Activated CD8-positive, alpha-beta memory T cell treated with anti-CD3 and anti-CD28 coated beads for 24 hours (primary cell): ENCODE measurements at places on chromosomes 6 and 20.
A peak's percentile ranks its signal among the peaks of the same experiment; 100 is the strongest.

- peak; percentile 88 for DNase-seq
Measured at GRCh38 chr6:26020329-26021000, 57.9 kb downstream of the TRIM38 start.

DNA sequence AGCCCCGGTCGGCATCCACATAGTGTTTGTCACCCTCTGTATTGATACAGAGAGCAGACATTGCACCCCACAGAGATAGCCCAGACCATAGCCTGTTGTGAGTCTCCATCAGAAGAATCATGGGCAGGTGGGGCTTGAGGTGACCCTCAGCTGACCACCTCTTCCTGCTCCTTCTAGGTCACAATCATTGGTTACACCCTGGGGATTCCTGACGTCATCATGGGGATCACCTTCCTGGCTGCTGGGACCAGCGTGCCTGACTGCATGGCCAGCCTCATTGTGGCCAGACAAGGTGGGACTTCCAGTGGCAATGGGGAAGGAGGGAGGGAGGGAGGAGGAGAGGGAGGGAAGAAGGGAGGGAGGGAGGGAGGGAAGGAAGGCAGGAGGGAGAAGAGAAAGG is 61.4 kb upstream of the RIN2 start:
- no peak for DNase-seq

DNA sequence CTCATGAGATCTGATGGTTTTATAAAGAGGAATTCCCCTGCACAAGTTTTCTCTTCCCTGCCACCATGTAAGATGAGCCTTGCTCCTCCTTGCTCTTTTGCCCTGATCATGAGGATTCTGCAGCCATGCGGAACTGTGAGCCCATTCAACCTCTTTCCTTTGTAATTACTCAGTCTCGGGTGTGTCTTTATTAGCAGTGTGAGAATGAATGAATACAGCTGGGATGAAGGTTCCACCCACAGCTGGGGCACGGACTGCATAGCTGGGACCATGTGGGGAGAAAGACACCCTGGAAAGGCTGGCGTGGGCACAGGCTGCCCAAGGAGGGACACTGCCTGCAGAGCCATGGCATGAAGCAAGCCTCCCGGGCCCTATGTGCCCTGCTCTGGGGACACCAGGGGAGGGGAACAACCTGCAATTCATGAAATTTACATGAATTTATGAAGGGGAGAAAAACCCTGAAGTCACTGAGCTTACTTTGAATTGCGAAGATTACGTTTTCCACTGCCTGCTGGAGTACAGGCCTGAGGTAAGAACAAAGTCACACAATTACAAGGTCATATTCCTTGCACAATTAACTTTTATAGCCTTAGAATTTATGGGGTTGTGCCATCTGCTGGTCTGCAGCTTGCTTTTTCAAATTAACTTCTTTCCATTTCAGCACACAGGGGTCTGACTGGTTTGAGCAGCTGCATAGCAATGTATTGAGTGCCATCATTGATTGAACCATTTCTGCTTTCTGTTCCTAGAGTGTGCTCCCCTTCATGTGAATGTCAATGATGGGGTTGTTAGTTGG is 46.2 kb downstream of the SLC22A1 start:
- no peak for DNase-seq

GRCh38 chr20:33490023-33490933 is at the start of gene CBFA2T2:
CBFA2T2 (plus strand) TSS chr20:33490096; CDS start chr20:33490268, 172 bp downstream.
- DNase-seq: no peak

- DNase-seq: no peak
Measured at GRCh38 chr6:151445482-151445881, 6.4 kb downstream of the RMND1 start.

- DNase-seq: no peak
Measured at GRCh38 chr6:110534731-110535492, 58.5 kb upstream of the SLC22A16 start.

DNA sequence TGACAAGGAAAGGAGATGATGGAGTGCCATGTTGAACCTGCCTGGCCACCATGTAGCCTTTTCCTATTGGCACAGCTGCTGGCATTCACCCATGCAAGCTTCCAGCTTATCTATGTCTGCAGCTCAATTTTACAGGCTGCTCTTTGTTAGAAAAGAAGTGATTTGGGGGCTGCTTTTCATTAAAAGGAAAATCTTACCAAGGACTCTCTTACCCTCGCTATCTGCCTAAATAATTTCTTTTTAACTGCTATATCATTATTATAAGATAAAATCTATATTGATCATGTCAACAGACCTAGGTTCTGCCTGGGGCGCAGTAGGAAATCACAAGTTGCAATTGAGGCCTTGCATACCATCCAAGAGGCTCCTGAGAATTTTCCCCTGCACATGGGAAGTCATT is 167.2 kb downstream of the SYNDIG1 start:
- DNase-seq: no peak

DNA sequence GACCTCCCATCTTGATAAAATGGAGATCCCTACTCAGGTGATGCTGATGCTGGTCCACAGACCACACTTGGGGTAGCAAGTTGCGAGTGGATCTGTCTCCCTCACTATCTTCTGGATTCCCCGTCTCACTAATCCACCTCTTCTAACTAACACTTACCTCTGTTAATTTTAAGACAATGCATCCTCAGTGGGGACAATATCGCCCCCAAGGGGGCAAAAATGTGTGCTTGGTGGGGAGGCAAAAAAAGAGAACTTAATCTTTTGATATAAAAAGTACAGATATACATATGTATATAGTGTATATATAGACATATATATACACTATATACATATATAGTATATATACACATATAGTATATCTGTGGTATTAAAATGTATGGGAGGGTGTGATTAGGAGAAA is 4.3 kb downstream of the LRFN2 start:
- no peak for DNase-seq

- no peak for DNase-seq
Measured at GRCh38 chr6:168089186-168090063, 10.4 kb upstream of the FRMD1 start.

- peak; percentile 57 for DNase-seq
Measured at GRCh38 chr20:25860531-25861150, 164.0 kb upstream of the ZNF337 start.

- DNase-seq: no peak
Measured at GRCh38 chr6:40350747-40351217, 236.4 kb downstream of the LRFN2 start.

- DNase-seq: no peak
Measured at GRCh38 chr6:45533386-45533785, 155.7 kb upstream of the SUPT3H start.

DNA sequence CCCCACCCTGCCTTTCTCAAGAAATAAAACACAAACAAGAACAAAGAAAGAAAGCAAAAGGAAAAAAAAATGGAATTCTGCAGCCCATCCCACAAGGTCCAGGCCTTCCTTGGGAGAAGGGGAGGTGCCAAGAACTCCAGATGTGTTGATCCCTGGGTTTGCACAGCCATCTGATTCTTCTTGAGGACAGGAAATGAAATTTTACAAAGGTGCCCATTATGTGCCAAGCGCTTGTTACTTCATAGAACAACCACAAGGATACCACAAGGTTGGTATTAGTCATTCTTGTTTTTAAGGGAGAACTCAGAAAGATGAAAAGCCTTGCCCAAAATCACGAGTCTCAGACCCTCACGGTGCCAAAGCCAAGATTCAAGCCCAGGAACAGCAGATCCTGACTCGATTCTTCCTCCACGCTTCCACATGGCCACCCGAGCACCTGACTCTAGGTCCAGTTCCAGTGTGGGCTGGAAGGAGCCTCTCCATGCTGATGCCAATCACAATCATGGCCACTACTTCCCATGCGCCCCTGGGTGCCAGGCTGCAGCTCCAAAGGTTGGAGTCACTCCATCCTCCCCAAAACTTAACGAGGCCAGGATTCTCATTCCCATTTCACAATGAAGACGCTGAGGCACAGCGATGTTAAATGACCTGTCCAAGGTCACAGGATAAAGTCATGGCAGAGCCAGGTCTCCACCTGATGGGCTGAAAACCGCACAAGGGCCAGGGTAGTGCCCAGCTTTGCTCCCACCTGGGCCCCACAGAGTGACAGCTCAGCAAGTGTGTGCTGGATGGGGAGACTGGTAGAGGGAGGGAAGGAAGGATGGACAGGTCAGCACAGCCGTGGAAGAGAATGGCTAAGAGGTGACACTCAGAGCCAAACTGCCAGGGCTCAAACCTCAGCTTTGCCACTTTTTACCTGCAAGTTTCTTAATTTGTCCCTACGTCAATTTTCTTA is 66.7 kb upstream of the TOP1 start:
- DNase-seq: peak; percentile 54

GRCh38 chr6:41651962-41652657 is 13.8 kb downstream of the MDFI start:
- DNase-seq: no peak

GRCh38 chr6:98977671-98978292 is 30.0 kb upstream of the FBXL4 start:
- no peak for DNase-seq

DNA sequence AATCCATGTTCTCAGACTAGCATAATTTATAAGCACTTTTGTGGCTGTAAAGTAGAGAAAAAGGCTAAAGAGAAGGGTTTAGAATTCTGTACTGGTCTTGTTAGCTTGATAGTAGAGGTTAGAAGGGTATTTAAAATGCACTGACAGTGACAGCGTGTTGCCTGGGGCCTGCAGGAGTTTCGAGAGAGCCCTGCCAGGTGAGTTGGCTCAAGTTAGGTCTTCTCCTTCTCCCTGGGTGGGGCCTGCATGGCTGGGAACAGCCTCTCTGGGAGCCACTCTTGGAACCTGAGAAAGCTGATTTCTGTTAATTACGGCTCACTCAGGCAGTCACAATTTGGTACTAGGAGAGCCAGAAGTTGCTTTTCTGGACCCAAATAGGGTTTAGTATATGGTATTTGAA is 103.7 kb downstream of the ARID1B start:
- DNase-seq: no peak

- no peak for DNase-seq
Measured at GRCh38 chr6:111447051-111447450, 36.0 kb downstream of the REV3L start.

- peak; percentile 15 for DNase-seq
Measured at GRCh38 chr6:37308069-37308815, 45.5 kb upstream of the RNF8 start.

GRCh38 chr20:59323731-59324130 is 23.3 kb downstream of the EDN3 start:
- DNase-seq: no peak

GRCh38 chr6:25219917-25220278 is 59.3 kb upstream of the CARMIL1 start:
- DNase-seq: no peak

- no peak for DNase-seq
Measured at GRCh38 chr6:143697076-143697800, 19.5 kb downstream of the PHACTR2 start.

DNA sequence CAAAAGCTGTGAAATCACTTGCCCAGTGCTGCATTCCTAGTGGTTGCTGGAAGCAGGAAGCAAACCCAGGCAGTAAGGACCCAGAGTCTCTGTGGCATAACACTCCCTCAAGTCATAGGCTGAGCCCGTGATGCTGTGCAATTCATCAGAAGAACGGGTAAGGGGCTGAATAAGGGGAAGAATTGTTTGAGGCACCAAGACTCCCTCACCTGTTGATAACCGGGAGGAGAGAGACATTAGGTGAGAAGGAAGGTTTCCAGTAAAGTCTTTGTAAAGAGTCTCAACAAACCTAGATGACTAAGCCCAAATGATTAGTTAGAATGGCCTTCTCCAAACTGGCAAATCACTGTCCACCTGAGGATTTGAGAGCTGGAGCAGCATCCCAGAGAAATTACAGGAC is 18.3 kb downstream of the ENPP3 start:
- no peak for DNase-seq

DNA sequence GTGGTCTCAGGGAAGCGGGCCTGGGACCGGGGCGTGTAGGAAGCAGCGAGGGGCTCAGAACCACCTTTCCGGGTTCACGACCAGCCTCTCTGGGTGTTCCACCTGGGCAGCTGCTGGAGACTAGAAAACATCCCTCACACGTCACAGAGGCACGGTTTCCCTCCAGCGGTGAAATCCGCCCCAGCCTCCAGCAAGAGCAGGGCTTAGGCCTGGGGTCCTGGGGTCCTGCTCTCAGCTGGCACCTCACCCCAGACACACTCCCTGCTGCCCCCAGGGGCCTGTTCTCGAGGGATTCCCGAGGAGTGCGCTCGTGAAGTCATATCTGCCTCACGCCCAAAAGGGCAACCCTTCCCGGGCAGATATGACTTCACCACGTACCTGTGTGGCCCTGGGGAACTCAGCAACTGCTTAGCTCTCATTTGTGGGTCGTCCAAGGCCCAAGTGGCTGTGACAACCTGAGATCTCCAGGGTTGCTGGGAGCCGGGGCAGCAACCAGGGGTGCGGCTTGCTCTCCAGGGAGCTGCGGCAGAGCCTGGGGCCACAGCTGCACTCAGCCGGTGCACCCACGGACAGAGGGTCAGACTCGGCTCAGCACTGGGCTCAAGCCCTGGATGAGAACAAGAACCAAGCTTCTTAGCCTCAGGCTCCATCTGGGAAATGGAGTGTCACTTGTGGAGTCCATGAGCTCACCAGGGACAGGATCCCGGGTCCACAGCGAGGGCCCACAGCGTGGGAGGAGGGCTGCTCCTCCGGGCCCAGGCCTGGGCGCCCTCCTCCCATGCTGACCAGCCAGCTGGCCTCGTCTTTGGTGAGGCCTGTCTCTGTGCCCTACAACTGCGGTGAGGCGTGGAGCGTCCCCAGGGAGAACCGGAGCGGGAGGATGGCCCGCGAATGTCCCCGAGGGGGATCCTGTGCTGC is 661 bp downstream of the FNDC11 start:
- no peak for DNase-seq

GRCh38 chr6:52361414-52361944 is 472 bp upstream of the PAQR8 start:
- DNase-seq: no peak

GRCh38 chr6:102387326-102388033 is 994.0 kb downstream of the GRIK2 start:
- no peak for DNase-seq

- DNase-seq: no peak
Measured at GRCh38 chr6:20266851-20267608, 54.8 kb upstream of the MBOAT1 start.

- DNase-seq: no peak
Measured at GRCh38 chr6:98574984-98575383, 259.4 kb upstream of the POU3F2 start.

- no peak for DNase-seq
Measured at GRCh38 chr6:130118236-130118635, 99.9 kb downstream of the L3MBTL3 start.

DNA sequence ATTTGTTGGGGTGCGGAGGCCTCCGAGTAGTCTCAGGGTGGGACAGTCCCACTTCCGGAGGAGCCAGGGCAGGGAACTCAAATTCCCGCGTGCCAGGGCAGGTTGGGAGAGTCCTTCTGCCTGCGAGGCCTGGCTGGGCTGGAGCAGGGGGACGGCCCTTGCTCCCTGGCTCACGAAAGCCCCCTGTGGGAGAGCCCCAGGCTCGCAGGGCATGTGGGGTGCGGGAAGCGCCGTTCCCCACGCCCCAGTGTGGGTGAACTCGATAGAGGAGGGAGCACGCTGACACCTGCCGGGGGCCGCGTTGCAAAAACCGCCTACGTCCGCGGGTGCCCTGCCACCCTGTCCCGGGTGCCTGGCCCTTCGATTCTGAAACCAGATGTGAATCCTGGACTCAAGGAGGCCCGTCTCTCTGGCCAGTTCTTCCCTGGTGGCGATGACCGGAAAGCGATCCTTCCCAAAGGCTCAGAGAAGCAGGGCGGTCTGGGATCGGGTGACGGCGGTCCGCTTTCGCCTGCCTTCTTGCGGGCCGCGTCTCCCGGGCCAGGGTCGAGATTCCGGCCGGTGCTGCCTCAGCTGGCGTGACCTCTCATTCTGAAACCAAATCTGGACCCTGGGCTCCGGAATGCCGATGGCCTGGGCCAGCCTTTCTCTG is 1846.5 kb upstream of the DEFB115 start:
- DNase-seq: no peak
